Muscle of arm (tissue), 14 donors: ENCODE measurements at places on chromosomes 11 and 22.

- DNase-seq: no peak
These were observed 28.7 kb downstream of the DDIAS start for GRCh38 chr11:82930229-82930628.

GRCh38 chr22:32407936-32408335 lies 4.1 kb downstream of the RTCB start:
- no peak for DNase-seq

- peak; percentile 29 for DNase-seq
These were observed 16.1 kb upstream of the RELT start for GRCh38 chr11:73359930-73360742.

- peak; percentile 68 for DNase-seq
These were observed 25.0 kb upstream of the GAL start for GRCh38 chr11:68659158-68659921.

DNA sequence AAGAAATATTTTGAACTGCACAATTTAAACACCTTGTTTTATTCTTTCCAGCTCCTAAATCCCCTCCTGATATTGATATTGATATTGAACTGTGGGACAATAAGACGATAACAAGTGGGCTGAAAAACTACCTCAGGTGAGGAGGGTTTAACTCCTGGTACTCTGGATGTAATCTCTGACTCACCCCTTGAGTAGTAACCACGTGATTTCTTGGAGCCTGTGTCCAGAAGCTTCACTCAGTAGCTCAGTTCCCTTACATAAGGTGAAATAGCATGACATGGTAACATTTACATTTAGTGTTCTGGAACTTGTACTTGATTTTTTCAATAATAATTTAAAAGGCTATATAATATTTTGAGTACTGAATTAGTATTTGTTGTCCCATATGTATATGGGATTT lies 168.0 kb downstream of the PGR start:
- DNase-seq: no peak
